ENCODE measurements at places on chromosomes 5 and 9.

- no peak for DNase-seq
These were observed 73.2 kb downstream of the SH3PXD2B start for GRCh38 chr5:172380987-172381643.

DNA sequence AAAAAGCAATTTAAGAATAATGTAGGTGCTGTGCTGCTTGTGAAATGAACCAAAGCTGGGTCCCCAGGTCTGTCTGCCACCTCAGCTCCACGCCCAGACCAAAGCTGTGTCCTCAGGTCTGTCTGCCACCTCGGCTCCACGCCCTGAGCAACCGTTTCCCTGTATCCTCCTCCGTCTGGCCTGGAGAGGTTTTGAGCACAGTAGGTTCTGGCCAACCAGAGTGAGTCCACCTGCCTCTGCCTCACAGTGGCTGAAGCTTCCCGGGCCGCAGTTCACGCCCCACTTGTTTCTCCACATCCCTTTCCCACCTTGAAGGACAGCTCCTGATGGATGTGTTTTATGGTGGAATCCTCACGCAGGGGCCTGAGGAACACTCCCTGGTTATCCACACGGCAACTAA is 120.5 kb downstream of the ADAMTS2 start:
- no peak for DNase-seq

GRCh38 chr5:144230806-144231205 is 60.1 kb downstream of the KCTD16 start:
- DNase-seq, result no peak

- DNase-seq, result no peak
These were observed 1.2 kb upstream of the SQSTM1 start for GRCh38 chr5:179819296-179820126.

DNA sequence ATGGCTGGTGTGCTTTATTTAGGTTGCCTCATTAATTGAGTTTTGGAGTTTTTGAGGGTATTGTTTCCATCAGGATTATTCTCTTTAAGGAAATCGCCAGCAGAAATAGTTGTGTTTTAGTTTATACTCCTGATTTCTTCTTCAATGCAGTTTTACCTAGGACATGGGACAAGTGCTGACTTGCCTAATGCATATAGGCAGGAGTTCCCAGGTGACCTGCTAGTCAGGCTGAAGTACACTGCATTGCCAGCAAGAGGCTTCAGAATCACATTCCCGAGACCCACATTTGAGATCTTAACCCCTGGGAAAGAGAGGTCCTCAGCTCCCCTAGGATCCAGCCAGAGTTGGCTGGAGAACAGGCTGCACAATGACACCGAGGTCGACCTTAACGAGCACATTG is 1.5 kb upstream of the OR1N2 start:
- no peak for DNase-seq

DNA sequence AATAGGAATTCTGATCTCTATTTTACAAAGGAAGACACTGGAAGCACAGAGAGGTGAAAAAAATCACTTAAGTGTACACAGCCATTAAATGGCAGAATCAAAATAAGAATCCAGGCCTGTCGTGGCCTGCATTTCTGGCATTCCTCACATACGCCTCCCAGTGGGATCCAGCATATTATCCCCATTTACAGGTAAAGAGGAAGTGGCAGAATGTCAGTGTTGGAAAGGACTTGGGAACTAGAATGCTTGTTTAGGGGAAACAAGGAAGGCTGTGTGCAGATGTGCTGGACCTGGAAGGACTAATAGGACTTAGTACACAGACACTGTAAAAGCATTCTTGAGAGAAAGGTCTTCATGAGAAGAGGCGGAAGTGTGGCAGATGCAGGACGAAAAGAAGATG is 241.8 kb downstream of the TRIM32 start:
- no peak for DNase-seq

DNA sequence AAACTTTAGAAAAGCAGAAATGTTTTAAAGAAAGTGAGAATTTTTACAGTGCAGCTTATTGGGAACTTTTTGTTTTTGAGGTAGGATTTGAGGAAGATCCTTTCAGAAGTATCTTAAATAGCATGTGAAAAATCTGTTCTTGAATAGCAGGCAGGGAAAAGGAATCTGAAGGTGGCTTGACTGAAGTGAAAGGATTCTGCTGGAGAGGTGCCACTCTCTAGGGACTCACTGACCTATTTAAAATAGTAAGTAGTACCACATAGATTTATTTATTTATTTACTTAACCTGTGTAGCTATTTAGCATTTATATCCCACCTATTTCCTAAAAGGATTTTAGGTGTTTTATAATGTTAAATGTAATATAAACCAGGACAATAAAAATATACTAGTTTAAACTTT is 69.1 kb downstream of the NIPBL start:
- DNase-seq, result no peak

DNA sequence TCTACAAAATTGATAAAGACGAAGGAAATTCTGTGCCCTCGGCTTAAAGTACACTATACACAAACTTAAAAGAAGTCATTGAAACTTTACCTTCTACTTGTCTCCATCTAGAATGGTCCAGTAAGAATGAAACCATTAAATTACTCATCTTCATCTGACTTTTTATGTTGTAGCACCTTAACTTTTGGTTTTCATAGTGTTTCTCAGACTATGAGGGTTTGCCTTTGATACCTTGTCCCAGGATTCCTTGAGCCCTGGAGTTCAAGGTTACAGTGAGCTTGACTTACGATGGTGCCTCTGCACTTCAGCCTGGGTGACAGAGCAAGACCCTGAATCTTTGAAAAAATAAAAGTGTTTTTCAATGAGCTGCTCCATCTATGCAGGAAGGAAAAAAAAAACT is 132.2 kb downstream of the CDC42SE2 start:
- DNase-seq, result no peak

DNA sequence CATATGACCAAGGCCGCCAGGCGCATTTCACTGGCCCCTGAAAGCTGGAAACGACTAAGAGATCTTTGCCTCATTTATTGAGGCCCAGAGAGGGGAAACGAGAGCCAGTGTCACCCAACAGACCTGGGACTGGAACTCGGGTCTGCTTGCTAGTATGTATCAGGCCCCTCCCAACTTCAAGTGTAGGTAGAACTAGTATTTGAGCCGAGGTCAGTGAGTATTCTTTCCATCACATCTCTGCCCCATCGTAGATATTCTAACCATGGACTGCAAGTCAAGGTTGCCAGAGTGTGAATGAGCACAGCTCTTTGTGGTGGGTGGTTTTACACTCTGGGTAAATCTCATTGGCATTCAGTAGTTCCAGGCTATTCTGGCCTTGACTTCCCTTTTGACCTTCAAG is 42.2 kb downstream of the GPR107 start:
- no peak for DNase-seq

DNA sequence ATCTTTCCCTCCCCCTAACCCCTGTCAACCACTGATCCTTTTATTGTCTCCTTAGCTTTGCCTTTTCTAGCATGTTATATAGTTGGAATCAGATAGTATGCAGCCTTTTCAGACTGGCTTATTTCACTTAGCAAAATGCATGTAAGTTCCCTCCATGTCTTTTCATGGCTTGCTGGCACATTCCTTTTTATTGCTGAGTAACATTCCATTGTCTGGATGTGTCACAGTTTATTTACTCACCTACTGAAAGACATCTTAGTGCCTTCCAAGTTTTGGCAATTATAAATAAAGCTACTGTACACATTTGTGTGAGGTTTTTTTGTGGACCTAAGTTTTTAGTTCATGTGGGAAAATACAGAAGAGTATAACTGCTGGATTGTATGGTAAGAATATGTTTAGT is 230.1 kb downstream of the PBX3 start:
- no peak for DNase-seq

DNA sequence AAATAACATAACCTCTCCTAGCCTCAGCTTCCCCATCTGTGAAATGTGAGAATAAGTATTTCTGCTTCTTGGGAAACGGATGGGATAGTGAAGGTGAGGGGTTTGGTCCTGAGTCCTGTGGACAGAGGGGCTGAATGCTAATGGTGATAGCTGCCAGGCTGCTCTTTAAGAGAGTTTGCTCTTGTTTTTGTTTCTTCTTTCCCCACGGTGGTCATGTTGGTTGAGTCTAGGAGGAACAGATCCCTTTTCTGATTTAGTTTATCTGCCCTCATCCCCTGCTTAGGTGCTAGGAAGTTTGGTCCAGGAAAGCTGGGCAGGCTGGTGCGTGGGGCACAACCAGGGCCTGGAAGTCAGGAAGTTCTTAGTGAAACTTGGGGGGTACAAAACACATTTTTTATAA is 7.7 kb upstream of the PITX1 start:
- no peak for DNase-seq

- no peak for DNase-seq
These were observed 28.0 kb downstream of the NLN start for GRCh38 chr5:65749956-65750355.

- no peak for DNase-seq
These were observed 176.0 kb downstream of the MED10 start for GRCh38 chr5:6202149-6202967.

- DNase-seq, result no peak
These were observed 271.9 kb downstream of the SLIT3 start for GRCh38 chr5:169029037-169029436.

GRCh38 chr5:137580030-137580429 is 80.9 kb upstream of the SPOCK1 start:
- no peak for DNase-seq

GRCh38 chr9:94245651-94246050 is 13.4 kb upstream of the ZNF169 start:
- DNase-seq, result no peak

GRCh38 chr5:54492178-54492577 is 25.4 kb upstream of the SNX18 start:
- DNase-seq, result no peak

DNA sequence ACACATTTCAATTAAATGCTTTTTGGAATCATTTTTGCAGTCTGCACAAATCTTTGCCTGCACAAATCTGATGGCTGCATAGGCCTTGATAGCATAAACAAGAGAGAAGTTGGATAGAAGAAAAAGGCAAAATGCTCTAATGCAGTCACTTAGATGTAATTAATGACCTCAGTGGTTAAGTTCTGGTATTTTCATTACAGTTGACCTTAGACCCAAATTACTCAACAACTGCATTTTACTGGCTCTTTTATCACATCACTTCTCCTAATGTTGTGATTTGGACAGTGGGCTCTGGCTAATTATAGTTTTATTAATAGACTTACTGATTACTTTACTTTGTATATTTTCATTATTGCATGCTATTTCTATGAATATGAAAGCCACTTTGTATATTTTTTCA is 34.3 kb downstream of the NTRK2 start:
- DNase-seq, result no peak

- DNase-seq, result no peak
These were observed 16.7 kb downstream of the TGFBR1 start for GRCh38 chr9:99121604-99122003.

DNA sequence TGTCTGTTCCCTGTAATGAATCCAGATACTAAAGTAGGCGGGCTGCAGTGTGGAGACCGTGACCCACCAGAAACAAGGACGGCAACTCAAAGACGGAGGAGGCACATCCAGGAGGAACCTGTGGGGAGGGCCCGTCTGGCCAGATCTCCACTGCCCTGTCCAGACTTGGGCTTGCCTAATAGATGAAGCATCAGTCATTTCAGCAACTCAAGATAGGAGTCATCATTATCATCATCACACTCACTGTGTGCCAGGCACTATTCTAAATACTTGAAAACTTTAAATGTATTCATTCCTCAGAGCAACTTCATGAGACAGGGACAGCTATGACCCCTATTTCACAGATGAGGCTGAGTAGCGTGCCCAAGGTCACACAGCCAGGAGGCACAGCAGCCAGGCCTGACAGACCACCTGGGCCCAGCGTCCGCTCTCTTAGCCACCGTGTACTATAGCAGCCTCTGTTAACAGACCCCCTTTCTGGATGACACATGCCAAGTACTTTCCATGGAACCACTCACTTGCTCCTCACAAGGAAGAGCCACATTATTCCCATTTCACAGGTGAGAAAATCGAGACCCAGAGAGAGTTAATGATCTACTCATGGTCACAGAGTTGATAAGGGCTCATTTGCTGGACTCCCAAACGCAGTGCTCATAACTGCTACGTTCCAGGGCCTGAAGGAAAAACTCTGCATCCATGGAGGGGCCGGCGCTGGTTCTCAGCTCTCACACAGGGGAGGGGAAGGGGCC is 4.9 kb upstream of the IL4 start:
- no peak for DNase-seq

GRCh38 chr9:124352616-124353015 is 62.6 kb downstream of the PSMB7 start:
- DNase-seq, result no peak

GRCh38 chr9:123059472-123060220 is 26.2 kb downstream of the GPR21 start:
- DNase-seq, result no peak

- DNase-seq, result no peak
These were observed 14.0 kb downstream of the PDGFRB start for GRCh38 chr5:150141544-150142184.

- DNase-seq, result no peak
These were observed 56.0 kb upstream of the OSMR start for GRCh38 chr5:38789777-38790176.

DNA sequence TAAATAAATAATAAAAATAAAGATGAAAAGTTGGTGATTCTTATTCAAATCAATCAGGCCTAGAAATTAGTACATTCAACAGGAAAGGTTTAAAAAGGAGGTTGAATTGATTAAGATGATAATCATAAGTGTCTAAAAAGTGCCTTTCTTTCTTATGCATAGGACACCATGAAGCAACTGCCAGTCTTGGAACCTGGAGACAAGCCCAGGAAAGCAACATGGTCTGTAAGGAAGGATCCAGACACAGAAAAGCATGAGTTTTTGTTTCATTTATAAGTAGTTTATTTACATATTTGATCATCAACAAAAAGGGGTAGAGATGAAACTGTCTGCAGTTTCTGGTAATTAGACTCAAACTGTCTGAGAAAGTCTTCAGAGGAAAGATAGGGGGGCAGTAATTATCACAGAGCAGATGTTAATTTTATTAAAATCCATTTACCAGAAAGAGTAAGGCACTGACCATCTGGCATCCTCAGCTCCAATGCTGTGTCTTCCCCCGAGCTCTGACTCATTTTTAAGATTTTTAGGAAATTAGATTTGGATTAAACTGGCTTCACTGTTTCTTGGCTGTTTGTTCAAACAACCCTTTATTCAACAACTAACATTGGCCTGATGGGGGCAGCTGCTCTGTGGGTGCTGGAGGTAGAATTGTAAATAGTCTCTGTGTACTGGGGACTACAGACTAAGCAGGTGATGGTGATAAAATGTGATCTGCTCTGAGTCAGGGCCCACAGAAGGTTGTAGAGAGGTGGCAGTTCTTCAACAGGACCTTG is 2.7 kb downstream of the RABEPK start:
- DNase-seq, result no peak

DNA sequence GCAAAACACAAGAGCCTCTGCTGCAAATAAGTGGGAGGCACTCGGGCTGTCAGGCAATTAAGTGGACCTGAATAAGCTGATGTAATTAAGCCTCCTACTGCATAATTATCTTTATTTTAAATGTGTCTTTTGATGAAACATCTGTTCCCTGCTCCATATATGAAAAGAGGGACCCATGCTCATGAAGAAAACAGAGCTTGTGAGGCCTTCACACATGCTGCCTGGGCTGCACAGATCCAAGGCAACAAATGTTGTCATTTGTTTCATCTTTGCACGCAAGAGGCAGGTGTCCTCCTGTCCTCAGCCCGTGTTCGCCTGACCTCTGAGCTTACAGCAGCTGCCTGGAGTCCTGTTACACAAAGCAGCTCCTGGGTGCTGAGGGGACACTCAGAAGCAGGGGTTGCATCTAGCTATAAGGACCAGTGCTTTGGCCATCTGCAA is 381.1 kb downstream of the ZNF608 start:
- no peak for DNase-seq

- no peak for DNase-seq
These were observed 15.1 kb downstream of the DROSHA start for GRCh38 chr5:31516802-31517201.

Measured in stimulated activated CD8-positive, alpha-beta memory T cell treated with anti-CD3 and anti-CD28 coated beads, Interleukin-7, amount 100 ng/mL, for 1 hour (primary cell).